ENCODE measurements at places on chromosomes 13 and 19.

GRCh38 chr19:1483979-1484428 lies 5.0 kb upstream of the C19orf25 start:
- DNase-seq, result no peak

- DNase-seq, result no peak
Observed at GRCh38 chr13:23427342-23427843, 6.1 kb downstream of the SACS start.

DNA sequence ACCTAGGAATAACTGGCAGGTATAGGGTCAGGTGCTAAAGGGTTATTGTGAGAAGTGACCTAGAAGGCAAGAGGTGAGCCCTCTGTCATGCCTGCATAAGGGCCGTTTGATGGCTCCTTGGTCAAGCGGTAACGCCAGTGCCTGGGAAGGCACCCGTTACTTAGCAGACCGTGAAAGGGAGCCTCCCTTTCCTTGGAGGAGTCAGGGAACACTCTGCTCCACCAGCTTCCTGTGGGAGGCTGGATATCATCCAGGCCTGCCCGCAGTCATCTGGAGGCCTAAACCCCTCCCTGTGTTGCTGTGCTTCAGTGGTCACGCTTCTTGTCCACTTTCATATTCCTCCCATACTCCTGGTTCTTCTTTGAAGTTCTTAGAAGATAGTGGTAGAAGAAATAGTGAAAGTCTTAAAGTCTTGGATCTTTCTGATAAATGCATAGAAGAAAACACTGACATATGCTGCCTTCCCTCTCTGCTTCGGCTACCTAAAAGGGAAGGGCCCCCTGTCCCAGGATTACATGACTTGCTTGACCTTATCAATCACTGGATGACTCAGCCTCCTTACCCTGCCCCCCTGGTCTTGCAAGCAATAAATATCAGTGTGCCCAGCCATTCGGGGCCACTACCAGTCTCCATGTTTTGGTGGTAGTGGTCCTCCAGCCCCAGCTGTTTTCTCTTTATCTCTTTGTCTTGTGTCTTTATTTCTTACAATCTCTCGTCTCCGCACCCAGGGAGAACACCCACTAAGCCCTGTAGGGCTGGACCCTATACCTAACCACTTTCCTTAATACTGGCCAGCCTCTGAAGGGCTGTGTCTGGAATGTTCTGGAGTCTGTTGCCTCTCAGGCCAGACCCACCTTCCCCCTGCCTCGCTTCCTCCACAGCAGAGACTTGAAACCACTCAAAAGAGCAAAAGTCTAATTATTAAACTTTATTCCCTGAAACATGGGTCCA lies 16.1 kb upstream of the ABCC4 start:
- DNase-seq, result no peak

- no peak for DNase-seq
Observed at GRCh38 chr13:98544104-98544710, 32.7 kb downstream of the STK24 start.

DNA sequence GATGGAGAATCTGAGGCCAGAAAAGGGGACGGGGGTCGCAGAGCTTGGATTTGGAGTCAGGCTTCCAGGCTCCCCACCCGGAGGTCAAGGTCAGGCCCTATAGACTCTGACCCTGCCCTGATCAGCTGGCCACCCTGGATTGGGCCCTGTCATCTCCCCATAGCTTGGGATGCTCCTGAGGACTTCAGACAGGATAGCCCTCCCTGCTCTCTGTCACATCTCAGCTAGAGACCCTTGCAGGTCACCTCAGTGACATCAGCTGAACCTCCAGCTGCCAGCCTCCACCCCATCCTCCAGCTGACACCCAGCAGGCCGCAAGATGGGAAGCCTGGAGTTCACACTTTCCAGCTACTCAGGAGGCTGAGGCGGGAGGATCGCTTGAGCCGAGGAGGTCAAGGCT lies 2.8 kb upstream of the TPM4 start:
- DNase-seq, result no peak

- DNase-seq, result peak; percentile 74
Observed at GRCh38 chr19:982567-983170, 1.5 kb upstream of the WDR18 start.

GRCh38 chr13:98997738-98998641 lies 20.1 kb upstream of the DOCK9 start:
- DNase-seq, result no peak
